ENCODE measurements at places on chromosomes 13 and 19. TPM values are rescaled to one million over a fixed set of nuclear protein-coding genes. Genes with fewer than 3 reads are reported as not detected.

DNA sequence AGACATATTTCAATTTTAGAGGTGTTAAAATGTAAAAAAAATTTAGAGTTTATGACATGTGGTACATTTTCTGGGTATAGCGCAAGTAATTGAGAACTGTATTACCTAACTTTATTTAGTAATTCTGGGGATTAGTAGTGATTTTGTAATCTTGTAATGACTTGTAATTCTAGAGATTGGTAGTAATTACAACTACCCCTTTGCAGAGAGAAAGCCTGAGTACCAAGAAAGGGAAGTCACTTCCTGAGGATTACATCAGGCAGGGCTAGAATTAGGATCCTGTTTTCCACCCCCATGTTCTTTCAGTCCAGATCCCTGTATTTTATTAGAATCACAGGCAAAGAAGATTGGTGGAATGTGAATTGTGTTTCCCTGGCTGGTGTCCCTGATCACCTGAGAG lies 274.9 kb downstream of the KCNRG start:
- no peak for DNase-seq

- DNase-seq, result no peak
Observed at GRCh38 chr13:95793781-95794180, 116.8 kb downstream of the DNAJC3 start.

GRCh38 chr19:27733551-27734266 lies 1479.2 kb downstream of the UQCRFS1 start:
- no peak for DNase-seq

DNA sequence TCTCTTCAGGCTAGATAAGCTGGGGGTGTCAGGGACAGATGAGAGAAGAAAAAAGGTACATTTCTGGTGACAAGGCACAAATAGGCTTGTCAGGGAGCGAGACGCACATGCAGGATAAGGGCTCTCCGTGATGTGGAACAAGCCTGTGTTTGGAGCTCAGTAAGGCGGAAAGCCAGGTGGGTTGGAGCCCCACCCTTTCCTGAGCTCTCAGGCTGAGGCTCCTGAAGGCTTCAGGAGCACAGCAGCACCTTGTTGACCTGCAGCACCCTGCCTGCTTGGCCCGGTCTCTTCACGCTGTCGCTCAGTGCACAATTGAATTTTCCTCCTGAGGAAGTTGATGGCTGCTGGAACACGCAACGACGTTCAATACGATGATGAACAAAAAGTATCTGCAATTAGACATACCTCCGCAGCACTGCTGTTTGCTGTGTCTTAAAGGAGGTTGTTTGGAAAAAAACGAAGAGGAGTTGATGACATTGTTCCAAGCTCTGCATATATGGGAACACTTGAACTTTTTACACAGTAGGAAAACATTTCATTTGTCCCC lies 29.3 kb downstream of the SERP2 start:
- DNase-seq, result no peak

DNA sequence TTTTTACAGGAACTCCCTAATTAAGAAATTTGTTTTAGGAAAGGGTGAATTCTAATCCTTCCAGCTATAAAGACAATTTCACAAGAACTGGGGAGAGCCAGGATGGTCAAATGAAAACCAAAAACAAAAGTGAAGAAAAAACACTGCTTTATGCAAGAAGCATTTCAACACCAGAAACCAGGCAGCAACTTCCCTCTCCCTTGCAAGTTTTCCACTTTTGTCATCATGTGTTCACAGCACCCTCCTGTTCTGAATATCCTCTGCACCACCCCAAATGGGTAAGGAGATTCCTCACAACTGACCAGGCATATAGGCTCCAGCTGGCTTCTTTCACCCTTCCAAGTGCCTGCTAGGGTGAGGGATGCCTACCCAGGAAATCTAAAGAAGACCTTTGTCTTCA lies 328.1 kb downstream of the TBC1D4 start:
- no peak for DNase-seq

DNA sequence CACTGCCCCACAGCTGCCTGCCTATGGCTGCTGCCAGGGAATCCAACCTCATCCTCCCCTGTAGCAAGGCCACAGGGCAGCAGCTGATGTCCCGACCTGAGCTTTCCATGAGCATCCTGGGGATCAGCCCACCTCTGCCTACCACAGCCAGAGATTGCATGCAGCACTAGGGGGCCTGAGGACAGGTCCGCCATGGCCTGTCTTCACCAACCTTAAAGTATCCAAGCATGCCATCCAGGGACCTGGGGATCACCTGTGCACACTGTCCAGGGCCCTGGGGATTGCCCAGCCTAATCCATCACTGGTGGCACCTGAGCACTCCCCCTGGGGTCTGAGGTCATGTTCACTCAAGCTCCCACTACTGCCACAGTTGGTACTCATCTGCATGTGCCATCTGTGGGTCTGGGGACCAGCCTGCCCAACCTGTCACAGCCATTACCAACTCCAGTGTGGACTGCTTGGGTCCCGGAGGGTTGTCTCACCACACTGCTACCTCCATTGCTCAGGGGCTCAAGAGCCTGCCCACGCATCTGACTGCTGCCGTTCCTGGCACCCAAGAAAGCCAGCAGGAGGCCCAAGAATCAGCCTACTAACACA lies 53.0 kb downstream of the KCTD15 start:
- DNase-seq, result no peak

The PLVAP gene
- total RNA-seq, result 0.27 TPM

Data from H1 (cell line).